Eye (tissue), 1 donor: ENCODE measurements at places on chromosomes 11 and 22.

DNA sequence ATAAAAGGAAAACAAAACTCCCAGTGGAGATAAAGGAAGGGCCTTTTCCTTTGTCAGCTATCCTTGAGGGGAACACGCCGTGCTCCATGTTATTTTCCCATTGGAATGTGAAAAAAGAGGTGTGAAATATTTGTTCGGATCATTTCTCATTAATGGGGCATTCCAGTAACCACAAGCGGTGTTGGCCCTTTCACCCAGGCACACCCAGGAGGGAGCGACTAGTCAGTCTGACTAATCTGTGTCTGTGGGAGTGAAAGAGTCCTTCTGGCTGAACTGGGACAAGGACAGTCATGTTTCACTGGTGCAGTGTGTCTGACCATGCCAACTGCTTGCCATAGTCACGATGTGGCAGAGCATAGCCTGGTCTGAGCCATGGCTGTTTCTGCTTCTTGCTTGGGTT lies 13.0 kb upstream of the MYEOV start:
- peak; percentile 54 for DNase-seq

- DNase-seq = no peak
These were observed 219.8 kb downstream of the ETS1 start for GRCh38 chr11:128367573-128367972.

- peak; percentile 15 for DNase-seq
These were observed 21.7 kb upstream of the TNRC6B start for GRCh38 chr22:40156001-40156516.

GRCh38 chr11:3127706-3128355 lies 37.3 kb downstream of the OSBPL5 start:
- no peak for DNase-seq

- DNase-seq = peak; percentile 61
These were observed 903.7 kb downstream of the BRD1 start for GRCh38 chr22:48923996-48924395.

DNA sequence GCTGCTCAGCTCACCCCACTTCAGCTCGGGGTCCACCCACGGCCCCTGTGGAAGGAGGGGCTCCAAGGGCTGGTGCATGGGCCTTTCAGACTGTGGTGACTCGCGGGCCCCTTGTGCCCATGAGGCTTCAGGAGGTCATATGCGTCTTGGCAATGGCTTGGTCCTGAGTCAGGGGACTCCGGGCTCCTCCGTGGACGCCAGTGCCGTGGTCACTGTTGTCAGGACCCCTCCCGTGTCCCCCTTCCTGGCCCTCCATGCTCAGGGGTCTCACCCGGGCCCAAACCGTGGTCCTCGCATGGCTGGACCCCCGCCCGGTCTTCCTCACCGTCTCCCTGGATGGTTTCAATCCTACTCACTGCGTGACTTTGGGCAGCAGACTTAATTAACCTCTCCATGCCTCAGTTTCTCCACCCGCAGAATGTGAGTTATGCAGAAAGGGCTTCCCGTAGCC lies 436.4 kb downstream of the TBC1D22A start:
- DNase-seq = no peak

DNA sequence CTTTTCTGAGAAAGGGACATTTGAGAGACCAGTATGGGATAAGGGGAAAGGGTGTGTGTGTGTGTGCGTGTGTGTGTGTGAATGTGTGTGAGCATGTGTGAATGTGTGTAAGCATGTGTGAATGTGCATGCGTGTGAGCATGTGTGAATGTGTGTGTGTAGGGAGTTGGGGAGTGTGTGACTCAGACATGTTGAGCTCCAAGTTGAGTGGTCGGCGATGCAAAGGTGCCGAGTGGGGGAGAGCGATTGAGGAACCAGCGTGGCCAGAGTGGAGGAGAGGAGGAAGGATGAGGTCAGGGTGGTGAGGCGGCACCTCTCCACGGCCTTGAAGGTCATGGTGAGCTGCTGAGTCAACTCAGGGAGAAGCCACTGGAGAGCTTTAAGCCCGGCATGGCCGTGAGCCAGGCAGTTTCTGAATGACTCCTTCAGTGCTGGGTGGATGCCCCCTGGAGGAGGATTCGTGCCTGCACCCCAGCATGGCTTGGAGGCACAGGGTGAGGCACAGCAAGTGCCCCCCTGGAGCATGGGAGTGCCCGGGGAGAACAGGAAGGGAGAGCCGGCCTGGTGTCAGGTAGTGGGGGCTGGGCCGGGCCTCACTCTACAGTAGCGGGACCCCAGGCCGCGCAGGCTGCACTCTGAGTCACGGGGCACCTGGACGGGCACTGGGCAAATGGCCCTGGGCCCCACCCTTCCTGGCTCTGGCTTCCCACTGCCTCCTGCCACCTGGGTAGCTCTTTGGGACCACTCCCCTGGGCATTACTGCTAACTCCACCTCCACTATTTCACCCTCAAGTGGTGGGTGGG lies 8.2 kb upstream of the CCDC88B start:
- peak; percentile 19 for DNase-seq

DNA sequence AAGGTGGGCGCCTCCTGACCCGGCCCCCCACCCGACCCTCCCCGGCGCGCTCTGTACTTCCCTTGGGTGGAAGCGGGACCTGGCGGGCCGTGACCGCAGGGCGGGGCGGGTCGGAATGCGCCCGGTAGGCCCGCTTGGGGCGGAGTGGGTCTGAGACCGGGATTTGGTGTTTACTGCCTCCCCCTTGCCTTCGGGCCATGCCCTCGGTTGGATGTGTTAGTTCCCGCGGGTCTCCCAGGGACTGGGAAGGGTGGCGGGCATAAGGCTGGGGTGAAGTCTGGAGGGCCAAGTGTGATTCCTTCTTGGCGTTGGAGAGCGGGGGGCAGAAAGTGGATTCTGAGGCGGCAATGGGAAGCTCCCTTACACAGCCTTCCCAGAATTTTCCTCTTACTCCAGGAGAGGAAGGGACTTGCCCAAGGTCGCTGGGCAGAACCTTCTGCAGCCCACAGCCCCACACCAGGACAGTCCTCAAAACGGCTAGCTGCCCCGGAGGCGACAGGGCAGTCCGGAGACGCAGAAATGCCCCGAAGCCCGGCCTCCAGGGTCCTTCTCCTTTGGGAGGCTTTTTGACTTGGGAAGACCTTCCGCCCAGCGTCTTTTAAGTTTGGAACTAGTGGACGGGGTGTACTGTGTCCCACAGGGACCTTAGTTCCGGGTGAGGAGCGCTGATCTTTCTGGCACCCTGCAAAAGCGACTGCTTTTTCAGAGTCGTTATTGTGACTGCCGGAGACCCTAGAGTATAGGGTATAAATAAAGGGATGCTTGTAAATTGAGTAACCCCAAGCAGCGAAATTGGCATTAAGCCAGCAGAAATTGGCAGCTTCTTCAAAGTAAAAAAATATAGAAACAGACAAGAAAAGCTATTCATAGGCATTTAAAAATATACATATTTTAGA lies 647 bp downstream of the SWAP70 start:
- DNase-seq = peak; percentile 74

DNA sequence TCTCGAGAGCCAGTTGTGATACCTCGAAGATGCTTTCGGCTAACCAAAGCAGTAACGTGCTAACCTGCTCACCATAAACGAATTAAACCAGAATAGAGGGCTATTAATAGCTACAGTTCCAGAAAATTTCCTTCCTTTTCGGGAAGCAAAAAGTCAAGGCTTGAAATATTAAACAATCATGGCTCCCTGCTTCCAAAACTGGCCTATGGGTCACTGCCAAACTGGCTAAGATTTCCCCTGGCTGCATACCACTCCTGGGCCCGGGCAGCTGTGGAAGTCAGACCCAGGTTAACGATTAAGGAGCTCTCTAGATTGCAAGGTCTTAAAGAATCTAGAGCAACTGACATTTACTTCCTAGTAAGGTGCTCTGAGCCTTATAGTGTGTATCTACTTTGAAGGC lies 1.7 kb downstream of the AMOTL1 start:
- peak; percentile 52 for DNase-seq

GRCh38 chr11:10503221-10503620 lies 37.8 kb downstream of the RNF141 start:
- DNase-seq = no peak

DNA sequence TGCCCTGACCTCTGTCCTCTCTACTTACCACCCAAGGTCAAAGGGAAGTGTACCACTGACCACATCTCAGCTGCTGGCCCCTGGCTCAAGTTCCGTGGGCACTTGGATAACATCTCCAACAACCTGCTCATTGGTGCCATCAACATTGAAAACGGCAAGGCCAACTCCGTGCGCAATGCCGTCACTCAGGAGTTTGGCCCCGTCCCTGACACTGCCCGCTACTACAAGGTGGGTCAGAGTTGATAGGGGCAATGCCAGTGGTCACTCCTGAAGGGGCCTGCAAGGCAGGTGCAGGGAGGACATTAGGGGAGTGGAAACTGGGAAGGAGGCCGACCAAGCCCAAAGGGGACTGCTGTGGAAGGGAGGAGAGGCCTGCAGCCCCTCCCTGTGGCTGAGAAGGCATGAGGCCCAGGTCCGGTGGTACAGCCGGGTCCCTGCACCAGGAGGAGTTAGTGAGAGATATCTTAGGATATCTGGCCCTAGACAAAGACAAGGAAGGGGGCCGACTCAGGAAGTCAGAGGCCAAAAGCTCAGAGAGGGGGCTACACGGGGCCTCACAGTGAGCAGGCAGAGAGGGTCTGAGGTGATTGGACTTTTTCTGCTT lies 17.9 kb downstream of the POLR3H start:
- DNase-seq = no peak

DNA sequence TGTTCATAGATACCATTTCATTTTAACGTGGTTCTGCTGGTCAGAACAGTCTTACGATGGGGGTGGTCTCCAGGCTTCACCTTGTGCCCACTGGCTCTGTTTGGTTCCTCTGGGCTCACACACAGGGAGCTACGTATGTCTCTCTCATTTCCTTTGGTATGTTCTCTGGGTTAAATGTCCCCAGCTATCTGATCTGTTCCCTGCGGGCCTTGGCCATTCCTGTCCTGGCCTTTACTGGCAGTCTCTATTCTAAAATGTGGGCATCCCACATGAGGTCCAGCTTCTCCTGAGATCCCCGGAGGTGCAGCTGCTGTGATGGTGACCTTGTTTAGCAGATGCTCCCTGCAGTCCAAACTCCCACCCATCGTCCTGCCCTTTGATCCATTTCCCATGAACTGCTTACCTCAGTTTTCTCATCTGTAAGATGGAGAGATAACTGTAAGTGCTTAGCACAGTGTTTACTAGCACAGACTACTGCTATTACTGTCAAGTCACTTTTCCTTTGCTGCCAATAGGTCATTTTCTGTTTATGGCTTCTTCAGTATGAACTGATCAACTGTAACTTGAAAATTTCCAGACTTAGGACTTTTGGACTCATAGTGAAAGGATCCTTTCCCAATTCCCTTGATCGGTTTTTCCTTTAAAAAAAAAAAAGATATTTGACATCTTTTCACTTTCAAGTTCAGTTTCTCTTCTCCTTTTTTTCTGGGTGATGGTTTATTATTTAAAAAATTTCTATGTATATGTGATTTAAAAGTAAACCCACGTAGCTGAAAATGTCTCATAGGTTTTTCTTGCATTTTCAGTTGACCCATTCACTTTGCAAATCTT lies 92.9 kb downstream of the PTPRJ start:
- no peak for DNase-seq

DNA sequence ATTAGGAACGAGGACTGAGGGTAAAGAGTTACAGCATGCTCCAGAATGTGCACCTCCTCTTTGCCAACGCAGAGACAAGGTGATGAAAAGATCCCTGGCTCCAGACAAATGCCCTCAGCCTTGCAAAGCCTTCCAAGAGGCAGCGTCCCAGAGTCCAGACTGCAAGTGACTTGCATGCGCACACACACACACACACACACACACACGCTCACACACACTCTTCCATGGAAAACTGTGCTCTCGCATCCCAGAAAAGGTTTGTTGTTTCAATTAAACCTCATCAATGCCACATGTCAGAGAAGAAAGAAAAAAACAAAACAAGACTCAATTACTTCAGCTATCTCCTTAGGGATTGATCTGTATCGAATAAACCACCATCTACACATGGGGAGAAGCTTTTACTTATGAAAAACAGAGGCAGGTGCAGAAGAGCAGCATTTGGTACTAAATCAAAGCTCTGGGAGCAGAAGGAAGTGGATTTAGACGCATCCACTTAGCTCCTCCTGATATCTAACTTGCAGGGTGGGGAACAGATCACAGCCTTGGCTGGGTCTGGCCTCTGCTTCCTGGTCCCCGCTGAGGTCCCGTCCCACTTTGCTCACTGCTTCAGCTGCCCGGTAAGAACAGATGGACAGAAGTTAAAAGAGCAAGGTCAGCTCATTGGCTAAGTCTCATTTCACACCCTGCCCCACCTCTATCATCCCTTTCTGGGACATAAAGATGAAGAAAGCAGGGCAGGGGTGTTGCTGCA lies 249.8 kb upstream of the BLID start:
- DNase-seq = peak; percentile 74

DNA sequence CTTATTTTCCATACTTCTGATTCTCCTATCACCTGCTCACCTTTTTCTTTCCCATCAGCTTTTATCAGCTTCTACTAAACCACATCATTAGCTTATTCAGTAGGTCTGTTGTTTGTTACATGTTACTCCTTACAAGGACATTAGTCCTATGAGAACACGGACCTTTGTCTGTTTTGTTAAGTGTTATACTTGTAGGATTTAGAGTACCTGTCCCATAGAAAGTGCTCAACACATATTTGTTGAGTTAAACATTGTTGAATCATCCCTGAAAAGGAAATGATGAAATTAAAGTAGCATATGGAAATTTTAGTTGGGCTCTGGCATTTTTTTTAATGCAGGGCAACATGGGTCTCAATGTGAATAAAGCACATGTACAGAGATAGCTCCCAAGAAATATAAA lies 222.1 kb upstream of the CARD18 start:
- DNase-seq = no peak

- peak; percentile 23 for DNase-seq
These were observed 50.5 kb upstream of the POU2AF2 start for GRCh38 chr11:111194860-111195568.

GRCh38 chr11:67292671-67293070 lies 3.6 kb downstream of the ANKRD13D start:
- DNase-seq = no peak

DNA sequence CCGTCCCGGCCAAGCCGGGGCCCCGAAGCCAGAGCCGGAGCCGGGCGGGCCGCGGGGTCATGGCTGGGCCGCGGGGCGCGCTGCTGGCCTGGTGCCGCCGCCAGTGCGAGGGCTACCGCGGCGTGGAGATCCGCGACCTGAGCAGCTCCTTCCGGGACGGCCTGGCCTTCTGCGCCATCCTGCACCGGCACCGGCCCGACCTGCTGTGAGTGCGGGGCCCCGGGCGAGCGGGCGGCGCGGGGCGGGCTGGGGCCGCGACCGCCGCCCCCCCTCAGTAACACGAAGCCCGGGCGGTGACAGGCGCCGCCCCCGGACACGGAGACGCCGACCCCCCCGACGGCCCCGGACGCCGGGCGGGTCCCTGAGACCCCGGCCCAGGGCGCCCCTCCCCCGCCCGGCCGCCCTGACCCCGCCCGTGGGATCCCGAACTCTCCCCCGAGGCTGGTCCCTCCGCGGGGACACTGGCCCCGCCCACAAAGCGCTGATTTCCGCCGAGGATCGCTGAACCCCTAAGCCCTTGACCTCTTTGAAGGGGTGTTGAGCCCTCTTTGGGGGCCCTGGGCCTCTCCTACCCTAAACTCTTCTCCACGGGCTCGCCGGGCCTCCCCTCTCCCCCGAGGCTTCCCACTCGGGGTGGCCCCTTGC lies 389 bp downstream of the MICALL1 start:
- DNase-seq = no peak
